ENCODE measurements at places on chromosomes 1 and 21.

GRCh38 chr1:113648478-113648877 is 110.8 kb downstream of the PHTF1 start:
- no peak for DNase-seq

DNA sequence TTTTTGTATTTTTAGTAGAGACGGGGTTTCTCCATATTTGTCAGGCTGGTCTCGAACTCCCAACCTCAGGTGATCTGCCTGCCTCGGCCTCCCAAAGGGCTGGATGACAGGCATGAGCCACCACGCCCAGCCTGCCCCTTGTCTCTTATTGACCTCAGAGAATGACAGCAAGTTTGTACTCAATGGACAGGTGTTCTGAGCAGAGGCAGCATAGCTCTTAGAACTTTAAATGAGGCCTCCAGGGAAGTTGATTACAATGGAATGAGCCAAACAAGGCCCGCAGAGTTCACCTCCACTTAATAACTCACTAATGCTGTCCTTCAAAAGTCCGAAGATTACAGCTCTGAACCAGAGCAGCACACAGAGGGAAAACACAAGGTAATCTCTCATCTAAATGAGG is 10.9 kb downstream of the TMPRSS2 start:
- DNase-seq: no peak

DNA sequence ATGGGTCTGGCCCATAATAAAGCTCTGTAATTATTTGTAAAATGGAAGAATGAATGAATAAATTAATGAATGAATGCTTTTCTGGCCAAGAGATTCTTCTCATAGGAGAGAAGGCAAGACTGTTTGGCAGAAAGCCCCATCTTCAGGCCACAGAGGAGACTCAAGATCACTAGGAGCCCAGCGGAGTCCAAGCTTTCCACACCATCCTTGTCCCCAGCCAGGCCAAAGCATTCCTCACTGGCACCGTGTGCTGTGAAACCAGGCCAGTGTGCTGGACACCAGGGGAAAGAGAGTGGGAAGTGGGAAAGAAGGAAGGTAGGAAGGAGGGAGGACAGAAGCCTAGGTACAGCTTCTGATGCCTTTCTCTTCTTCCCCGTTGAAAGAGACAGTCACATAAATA is 86.4 kb downstream of the PLXNA2 start:
- no peak for DNase-seq

DNA sequence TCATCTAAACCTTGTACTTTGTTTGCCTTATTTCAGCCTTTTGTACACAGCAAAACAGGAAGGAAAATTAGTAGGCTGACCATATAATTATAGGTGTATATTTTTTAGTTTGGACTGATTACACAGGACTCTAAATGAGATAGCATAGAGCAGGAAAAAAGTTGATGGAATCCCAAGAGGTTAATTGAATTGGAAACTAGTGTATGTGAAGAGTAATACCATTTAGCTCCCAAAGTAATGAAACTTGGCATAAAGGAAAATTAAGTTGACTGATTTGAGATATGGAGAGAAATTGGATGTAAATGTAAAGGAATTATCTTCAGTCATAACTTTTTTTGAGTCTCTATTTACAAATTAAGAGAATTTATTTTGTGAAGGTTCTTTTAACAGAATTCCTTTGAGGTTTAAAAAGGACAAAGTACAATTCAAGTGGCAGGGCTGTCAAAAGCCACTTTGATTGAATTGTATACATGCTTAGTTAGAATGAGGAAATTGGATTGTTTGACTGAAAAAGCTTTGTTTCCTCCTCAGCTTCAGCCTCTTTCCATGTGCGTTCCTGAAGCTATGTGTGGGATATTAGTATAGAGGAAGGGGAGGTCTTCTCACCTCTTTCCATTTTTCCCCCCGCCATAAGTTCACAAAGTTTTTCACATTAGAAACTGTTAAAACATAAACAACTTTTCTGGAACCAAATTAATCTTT is 26.4 kb downstream of the SNX27 start:
- DNase-seq: no peak

GRCh38 chr1:203325418-203326091 is 20.2 kb downstream of the BTG2 start:
- no peak for DNase-seq

- no peak for DNase-seq
These were observed 34.7 kb downstream of the NGF start for GRCh38 chr1:115303364-115303763.
